ENCODE measurements at places on chromosomes 12 and 14. TPM values are rescaled to one million over a fixed set of nuclear protein-coding genes. Genes with fewer than 3 reads are reported as not detected.

Gene PLCZ1
- total RNA-seq, result not detected

Gene SLC6A15
- 90.1 TPM for total RNA-seq

DNA sequence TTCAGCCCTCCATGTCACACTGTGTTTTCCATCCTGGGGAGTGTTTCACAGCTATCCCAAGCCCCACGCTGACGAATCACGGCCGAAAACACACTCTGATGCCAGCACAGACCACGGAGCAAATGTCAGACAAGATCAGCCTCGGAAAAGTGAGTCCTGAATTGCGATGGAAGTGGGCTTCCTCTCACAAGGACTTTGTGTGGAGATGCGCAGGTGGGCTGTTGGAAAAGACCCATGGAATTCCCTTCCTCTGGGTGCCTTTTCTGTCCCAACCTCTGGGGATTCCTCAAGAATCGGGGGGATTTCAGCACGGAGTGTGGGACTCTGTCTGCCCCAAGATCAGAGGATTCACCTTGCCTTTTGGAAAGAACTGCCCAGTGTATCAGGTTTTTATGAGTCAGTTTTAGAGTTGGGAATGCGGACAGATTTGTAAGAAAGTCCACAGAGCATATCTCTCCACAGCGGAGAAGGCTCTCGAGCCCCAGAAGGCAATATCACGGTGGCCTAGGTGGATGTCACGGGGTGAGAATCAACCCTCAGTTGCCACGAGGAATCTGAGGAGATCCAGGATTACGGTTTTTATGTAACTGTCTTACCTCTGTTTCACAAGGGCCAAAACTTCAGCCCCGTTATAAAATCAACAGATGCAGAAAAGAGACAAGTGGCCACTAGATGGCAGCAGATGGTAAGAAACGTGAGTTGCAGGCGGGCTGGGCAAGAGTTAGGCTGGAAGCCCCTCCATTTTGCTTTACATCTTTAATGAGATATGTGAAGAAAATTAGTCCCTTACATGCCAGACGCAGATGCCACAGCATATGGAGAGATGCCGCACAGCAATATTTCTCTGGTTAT lies 201.9 kb downstream of the DAD1 start:
- DNase-seq, result peak; percentile 80

- no peak for DNase-seq
These were observed 325.5 kb downstream of the TMEM121 start for GRCh38 chr14:105851716-105852377.

Gene DPPA3
- not detected for total RNA-seq

GRCh38 chr12:52278575-52279421 lies 4.4 kb downstream of the KRT86 start:
- peak; percentile 89 for DNase-seq

DNA sequence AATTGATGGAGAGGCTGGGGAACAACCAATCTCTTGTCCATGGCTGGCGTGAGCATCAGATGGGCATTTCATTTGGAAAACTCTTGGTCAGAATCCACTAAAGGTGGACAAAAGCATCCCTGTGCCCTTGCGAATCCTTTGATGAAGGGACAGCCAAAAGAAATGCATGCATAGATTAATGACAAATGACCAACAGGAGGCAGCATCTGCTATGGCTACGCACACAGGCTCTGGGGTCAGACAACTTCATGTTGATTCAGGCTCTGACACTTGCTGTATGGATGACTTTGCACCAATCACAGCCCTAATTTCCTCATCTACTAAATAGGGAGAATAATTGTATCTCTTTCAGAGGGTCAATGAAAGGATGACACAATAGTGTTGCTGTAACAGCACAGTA lies 117.5 kb downstream of the ASCL4 start:
- peak; percentile 18 for DNase-seq

Gene FOXA1
- total RNA-seq, result 29.6 TPM
